Left cardiac atrium (tissue), 4 donors: ENCODE measurements at places on chromosomes 2 and 18. TPM values are rescaled to one million over a fixed set of nuclear protein-coding genes. Genes with fewer than 3 reads are reported as not detected.

DNA sequence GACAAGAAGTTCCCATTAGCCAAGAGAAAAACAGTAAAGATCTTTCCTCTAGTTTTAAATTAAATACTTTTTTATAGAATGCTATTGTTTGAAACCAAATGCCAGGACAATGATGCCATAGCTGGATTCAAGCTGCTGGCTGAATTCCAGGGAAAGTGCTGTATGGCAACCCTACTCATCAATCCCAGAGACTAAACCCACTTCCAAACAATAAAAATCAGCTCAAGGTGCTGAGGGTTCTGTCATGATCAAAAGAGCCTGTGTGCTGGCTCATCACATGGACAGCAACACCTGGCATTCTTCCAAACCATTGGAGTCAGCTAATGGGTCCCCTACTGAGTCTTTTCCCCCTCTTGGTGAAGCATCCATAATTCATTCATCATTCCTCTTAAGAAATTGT is 53.7 kb upstream of the PARD3B start:
- DNase-seq: no peak

GRCh38 chr18:55447672-55448018 is 140.3 kb downstream of the TCF4 start:
- DNase-seq: no peak

- no peak for DNase-seq
These were observed 15.7 kb downstream of the DYNC1I2 start for GRCh38 chr2:171702781-171703556.

ANKRD44 gene
- total RNA-seq: 16.8 TPM

HMSD gene
- 0.09 TPM for total RNA-seq

- DNase-seq: no peak
These were observed 3.5 kb upstream of the NOSTRIN start for GRCh38 chr2:168798888-168799410.

- DNase-seq: no peak
These were observed 84.8 kb upstream of the PIK3C3 start for GRCh38 chr18:41870191-41870590.

TMEM247 gene
- not detected for total RNA-seq

DNA sequence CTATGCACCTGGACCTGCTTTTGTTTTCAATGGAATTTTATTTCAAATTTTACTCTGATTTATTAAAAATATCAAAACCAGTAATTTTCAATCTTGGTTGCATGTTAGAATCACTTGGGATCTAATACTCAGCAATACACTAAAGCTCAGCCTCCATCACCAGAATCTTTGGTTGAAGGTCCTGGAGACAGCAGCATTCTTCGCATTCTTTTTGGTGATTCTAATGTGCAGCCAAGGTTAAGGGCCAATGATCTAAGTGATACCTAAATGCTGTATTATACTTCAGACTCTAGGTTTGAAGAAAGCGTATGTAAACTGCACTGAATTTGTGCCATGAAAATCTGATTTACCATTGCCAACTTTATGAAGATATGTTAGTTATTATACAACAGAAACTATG is 493.1 kb downstream of the XIRP2 start:
- DNase-seq: no peak

SERPINB10 gene
- total RNA-seq: not detected

PAIP2B gene
- total RNA-seq: 15.1 TPM

DNA sequence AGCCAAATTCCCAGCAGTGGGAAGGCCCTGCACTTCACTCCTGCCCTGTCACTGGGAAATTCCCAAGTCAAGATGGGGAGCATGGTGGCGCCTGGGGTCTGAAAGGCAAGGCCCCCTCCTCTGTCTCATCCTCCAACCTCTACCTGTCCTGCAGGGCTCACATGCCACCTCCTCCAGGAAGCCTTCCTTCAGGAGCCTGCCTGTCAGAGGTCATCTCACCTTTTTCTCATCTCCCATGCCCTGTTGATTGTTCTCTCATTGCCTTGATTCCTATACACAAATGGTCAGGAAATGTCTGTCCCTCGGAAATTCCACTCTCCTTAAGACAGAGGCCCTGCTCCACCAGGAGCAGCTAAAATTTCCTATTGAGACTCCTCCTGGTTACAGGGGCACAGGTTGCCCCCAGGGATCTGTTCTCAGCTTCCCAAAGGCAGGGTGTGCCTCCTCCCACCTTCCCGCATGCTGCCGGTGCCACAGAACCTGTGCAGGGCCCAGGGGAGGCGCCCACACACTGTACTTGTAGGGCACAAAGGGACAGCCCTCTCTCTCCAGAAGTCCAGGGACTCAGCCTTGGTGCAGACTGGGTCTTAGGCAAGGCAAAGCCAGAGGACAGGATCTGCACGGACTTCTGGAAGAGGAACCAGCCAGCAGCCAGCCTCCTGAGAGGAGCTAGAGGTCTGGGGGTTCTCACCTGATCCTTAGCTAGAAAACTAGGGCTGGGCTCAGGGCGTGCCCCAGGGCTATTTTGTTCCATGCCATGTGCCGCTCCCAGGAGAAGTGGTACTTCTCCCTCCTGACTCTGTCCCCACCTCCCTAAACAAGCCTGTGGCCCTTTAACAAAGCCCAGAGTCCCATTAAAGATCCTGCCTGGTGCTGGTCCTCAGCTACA is 12.9 kb downstream of the HES6 start:
- DNase-seq: no peak

DNA sequence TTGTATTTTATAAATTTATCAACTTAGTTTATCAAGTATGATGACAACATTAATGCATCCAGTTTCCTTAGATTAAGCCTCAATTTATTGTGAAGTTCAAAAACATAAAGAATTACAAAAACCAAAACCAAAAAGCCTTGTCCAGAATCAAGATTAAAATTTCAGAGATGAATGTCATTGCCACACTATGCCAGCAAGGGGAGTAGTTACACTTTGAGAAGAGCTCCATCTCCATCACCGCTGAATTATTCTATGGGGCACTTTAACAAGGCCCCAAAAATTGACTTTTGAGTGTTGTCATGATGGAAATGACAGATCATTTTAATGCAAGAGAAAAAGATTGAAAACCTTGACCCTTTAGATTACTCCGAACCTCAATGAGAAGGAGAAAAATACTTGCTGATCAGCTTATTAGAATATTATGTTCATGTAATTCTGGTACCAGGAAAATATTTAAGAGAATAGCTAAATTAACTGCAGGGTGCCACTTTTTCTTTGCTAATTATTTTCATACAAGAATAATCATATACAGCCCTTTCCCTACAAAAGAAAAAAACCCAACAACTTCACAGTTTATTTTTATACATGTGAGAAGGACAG is 152.5 kb upstream of the AQP4 start:
- DNase-seq: no peak

GRCh38 chr2:146437712-146438111 is 1407.1 kb upstream of the ACVR2A start:
- DNase-seq: no peak

DNER gene
- 32.9 TPM for total RNA-seq

GRCh38 chr18:41461114-41461513 is 493.9 kb upstream of the PIK3C3 start:
- DNase-seq: no peak

SERPINB5 gene
- total RNA-seq: not detected

SNORC gene
- total RNA-seq: 1.2 TPM
